ENCODE measurements at places on chromosomes 5 and 9.
A peak's percentile ranks its signal among the peaks of the same experiment; 100 is the strongest.

DNA sequence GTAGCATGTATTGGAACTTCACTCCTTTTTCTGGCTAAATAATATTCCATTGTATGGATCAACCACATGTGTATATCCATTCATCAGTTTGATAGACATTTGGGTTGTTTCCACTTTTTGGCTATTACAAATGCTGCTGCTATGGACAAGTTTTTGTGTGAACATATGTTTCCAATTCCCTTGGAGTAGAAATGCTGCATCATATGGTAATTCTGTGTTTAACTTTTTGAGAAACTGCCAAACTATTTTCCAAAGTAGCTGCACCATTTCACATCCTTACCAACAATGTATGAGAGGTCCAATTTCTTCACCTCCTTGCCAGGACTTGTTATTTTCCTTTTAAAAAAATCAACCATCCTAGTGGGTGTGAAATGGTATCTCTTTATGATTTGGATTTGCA lies 8.4 kb downstream of the FRRS1L start:
- no peak for DNase-seq

- DNase-seq: no peak
Measured at GRCh38 chr9:130583271-130583670, 3.9 kb downstream of the FUBP3 start.

DNA sequence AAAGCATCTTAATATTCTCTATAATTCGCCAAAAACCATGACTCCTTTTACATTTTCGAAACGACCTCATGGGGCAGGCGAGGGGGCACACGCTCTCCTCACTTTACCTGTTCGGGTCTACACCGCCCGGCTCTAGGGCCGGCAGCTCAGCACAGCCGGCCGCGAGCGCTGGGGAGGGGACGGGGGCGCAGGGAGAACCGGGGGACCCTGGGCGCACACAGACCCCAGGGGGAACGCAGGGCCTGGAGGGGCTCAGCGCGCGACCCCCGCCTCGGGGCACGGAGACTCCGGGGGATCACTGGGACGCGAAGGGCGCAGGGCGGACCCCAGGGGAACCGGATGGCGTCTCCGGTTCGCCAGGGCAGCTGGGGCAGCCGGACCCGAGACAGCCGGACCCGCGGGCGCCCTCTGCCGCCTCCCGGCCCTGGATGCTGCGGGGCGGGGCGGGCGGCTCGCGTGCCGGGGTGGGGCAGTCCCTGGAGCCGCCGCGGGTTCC lies at the start of gene AHRR:
Gene AHRR (plus strand): TSS at position 485 of the 496 bp plus-strand sequence. CDS start 22,189 bp downstream, outside the sequence.
- no peak for DNase-seq

DNA sequence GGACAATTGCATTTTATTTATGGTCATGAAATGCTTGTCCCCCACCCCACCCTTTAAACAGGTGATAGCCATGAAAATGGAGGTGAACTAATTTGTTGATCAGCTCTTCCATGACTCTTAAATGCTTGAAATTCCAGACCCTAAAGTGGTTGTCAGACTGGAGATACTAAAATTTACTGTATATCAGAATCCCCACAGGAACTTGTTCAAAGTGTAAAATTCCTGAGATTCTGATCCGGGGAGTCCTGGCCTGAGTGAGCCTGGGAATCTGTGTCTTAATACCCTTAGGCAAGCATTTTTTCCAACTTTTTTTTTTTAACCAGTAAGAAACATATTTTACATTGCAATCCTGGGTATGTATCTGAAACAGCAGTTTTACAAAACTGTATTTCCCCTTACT lies 4.7 kb downstream of the SKP2 start:
- no peak for DNase-seq

GRCh38 chr5:151682751-151683331 lies 3.9 kb downstream of the SPARC start:
- DNase-seq: no peak

- DNase-seq: no peak
Measured at GRCh38 chr5:78881884-78882283, 103.2 kb downstream of the ARSB start.

- no peak for DNase-seq
Measured at GRCh38 chr5:59661954-59662615, 231.4 kb downstream of the PDE4D start.

GRCh38 chr5:162842727-162843126 lies 594.7 kb upstream of the CCNG1 start:
- DNase-seq: peak; percentile 2

DNA sequence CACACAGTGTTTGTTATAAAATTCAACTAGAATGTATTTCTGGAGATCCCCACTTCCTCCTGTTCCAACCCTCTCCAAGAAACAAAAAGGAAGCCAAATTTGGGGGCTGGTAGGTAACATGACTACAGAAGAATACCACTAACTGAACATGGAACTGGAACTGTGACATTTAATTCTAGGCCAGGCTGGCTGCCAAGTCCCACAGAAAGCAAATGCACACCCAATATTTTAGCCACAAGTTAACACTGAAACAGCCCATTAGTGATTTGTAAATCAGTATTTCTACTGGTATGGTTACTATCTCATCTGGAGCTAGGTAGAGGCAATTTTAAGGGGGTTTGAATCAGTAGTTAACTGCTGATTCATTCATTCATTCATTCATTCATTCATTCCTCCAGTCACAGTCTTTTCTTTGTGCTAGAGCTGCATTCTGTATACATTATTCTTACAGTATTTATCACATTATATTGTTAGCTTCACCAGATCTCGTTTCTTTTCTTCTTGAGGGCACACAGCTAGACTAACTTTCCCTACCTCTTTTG lies 131.7 kb upstream of the GDNF start:
- no peak for DNase-seq

- no peak for DNase-seq
Measured at GRCh38 chr5:146475906-146476305, 28.8 kb downstream of the TCERG1 start.

DNA sequence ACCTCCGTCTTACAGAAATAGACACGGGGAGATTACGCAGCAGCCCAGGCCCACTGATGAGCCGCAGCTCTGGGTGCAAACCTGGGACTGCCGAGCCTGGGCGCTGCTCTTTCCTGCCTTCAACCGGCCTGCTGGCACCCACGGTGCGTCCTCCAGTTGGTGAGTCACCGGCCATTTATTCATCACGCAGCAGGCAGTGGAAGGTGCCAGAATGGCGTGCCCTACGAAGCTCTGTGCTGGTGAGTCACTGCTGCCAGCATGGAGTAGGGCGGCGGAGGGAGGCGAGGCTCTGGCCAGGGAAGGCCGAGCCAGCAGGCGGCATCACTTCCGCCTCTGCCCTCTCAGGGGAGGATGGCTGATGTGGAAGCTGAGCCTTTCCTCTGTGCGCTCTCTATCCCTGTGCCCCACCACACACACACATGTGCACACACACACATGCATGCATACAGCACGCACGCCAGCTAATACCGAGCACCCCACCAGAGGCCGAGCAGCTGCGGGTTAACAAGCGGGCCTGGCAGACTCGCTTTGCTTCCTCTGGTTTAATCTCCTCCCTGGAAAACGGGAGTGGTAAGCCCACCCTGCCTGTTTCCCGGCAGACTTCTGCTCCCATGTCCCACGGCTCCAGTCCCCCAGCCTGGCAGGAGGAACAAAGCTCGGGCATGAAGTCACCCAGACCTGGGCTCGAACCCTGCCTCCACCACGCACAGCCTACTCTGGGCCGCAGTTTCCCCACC lies 39.2 kb downstream of the OLFM1 start:
- DNase-seq: peak; percentile 79

- no peak for DNase-seq
Measured at GRCh38 chr5:116032991-116033390, 719 bp downstream of the ARL14EPL start.

- DNase-seq: no peak
Measured at GRCh38 chr5:140571105-140571504, 6.5 kb downstream of the SLC35A4 start.

GRCh38 chr5:178165581-178165980 lies 11.9 kb upstream of the NHP2 start:
- DNase-seq: no peak

DNA sequence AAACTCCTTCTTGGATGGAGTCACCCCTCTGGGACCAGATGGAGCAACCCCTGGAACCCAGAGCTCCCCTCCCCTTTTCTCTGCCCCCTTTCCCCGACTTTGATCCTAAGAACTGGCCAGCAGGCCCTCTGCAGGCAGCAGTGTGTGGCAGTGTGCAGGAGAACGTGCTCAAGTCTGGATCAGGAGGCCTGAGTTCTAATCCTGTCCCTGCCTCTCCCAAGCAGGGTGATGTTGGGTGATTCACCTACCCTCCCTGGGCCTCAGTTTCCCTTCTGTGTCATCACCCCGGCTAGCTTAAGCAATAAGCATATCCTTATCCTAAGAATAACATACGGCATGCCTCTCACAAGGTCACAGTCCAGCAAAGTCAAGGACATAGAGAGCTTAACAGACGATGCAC lies 67.6 kb downstream of the C9orf50 start:
- no peak for DNase-seq

DNA sequence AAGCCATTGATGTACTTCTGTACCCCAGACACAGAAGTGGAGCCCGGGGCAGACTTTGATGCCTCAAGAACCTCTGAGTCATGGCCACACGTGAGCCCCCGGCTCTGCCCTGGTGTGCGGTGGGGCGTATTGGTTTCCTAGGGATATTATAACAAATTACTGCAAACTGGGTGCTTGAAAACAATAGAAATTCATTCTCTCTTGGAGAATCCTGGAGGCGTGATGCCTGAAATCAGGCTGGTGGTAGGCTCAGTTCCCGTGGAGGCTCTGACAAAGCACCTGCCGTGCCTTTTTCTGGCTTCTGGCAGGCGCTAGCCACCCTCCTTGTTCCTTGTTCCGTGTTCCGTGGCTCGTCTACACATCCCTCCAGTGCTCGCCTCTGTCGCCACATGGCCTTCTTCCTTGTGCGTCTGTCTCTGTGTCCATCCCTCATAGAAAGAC lies 24.2 kb downstream of the NEK6 start:
- DNase-seq: no peak

GRCh38 chr5:96611946-96612345 lies 50.2 kb upstream of the CAST start:
- DNase-seq: no peak

- DNase-seq: no peak
Measured at GRCh38 chr5:139650689-139651042, 2.5 kb downstream of the CXXC5 start.

DNA sequence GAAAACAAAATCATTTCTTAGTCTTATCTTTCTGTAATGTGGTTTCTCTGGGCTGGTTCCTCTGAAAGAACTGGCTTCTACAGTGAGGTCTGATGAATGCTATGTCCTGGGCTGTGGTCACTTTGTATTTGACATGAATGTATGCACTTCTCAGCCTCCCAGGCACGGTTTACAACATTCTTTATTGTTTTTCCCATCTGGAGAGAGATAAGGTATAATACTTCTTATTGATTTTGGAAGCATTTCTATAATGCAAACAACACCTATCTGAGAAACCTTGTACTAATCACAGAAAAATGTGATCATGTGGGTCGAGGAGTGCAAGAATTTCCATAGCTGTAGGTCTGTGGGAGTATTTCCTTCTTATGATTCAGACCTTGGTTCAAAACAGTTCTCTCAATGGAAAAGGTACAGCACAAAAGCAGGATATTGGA lies 46.9 kb downstream of the ACTBL2 start:
- DNase-seq: no peak

- DNase-seq: no peak
Measured at GRCh38 chr5:31415009-31415923, 116.6 kb downstream of the DROSHA start.

- DNase-seq: no peak
Measured at GRCh38 chr5:96668725-96669124, 6.5 kb downstream of the CAST start.

GRCh38 chr5:32523625-32524024 lies 61.7 kb upstream of the SUB1 start:
- peak; percentile 29 for DNase-seq

DNA sequence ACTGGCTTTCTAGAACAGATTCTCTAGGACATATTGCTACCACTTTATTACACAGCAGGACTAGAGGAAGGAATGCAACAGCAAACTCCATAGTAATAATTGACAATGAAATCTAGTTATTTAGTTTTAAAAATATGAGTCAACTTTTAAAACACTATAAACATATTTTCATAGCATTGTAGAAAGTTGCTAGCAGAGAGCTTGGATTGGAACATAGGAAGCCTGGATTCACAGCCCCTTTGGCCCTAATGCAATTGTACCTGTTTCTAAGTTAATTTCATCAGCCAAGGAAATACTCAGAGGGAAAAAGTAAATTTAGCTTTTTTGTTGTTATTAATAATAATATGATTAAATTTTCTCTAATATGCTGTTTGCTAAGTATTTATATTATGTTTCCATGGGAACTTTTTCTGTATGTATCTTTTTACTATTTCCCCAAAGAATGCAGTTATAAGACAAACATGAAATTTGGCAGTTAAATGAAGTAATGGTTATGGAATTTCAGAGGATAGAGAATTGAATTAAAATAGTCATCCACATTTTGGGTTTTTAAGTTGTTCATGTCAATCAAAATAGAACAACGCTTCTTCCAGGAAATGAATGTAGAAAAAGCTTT lies 45.6 kb downstream of the VCAN start:
- no peak for DNase-seq

GRCh38 chr5:113823696-113824095 lies 310.2 kb downstream of the YTHDC2 start:
- DNase-seq: no peak

DNA sequence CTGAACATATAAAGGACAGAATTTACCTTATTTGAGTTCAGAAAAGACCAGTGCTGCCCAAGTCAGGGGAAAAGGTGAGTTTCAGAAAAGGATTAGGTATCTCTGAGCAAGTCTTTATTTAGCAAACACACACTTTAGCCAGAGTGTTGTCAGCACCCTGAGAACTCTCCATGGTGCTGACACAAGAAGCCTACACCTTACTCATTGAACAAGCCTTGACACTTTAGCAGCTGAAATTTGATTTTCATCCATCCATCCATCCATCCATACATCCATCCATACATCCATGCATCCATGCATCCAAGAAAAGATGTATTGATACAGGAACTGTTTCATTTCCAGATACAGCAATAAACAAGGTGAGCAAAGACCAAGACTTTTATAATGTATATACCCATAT lies 311.2 kb downstream of the TRIM32 start:
- peak; percentile 49 for DNase-seq

DNA sequence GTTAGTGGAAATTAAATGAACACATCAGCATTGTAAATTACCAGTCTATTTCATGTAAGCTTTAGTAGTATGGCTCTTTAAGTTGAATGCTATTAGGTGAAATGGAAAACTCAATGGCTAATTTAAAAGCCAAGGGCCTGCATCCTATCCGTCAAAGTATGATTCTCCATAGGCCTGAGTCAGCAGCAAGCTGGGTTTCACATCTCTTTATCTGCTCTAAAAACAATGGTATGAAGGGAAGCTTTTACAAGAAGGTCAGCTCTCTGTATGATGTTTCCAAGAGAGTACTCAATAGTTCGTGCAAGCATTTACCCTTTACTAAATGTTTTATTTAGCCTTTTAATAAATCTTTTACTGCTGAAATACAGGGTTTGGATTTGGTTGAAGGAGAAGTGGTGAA lies 62.8 kb downstream of the MAP1B start:
- DNase-seq: no peak

DNA sequence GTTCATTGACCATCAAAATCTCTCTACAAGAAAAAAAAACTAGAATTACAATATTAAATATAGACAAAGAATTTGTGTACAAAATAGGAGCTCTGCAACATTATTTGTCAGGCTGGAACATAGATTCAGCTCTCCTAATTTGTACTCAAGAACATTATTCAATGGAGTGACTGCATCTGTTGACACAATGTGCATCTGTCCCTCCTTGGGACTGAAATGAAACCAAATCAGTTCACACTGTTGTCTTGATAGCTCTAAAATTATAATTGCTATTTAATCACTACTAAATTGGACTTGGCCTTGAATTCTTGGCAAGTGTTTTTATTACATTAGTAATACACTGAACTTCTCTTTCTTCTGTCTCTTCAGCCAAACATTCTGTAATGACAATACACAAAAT lies 47.7 kb downstream of the FTMT start:
- DNase-seq: no peak

GRCh38 chr9:133855802-133856521 lies 117.8 kb upstream of the SARDH start:
- no peak for DNase-seq
